ENCODE measurements at places on chromosomes 12 and 14. TPM values are rescaled to one million over a fixed set of nuclear protein-coding genes. Genes with fewer than 3 reads are reported as not detected.

Gene P2RX2
- total RNA-seq, result not detected

Gene COPS7A
- 46.1 TPM for total RNA-seq

Gene TRPV4
- not detected for total RNA-seq

Gene PTPN21
- total RNA-seq, result 0.19 TPM

Gene ESPL1
- 59.6 TPM for total RNA-seq

Gene ZNF891
- 2.0 TPM for total RNA-seq

Gene CEBPE
- 0.19 TPM for total RNA-seq

Gene KRT75
- total RNA-seq, result not detected

Gene KRT81
- total RNA-seq, result not detected

Gene OTX2
- total RNA-seq, result not detected
